Activated CD4-positive, alpha-beta T cell treated with anti-CD3 and anti-CD28 coated beads for 36 hours (primary cell): ENCODE measurements at places on chromosomes 12 and 14. TPM values are rescaled to one million over a fixed set of nuclear protein-coding genes. Genes with fewer than 3 reads are reported as not detected.

The LRP1-AS gene
- not detected for total RNA-seq

The GLTP gene
- 26.9 TPM for total RNA-seq

GRCh38 chr12:4434706-4435425, 10.7 kb downstream of the FGF6 start:
- no peak overlapping the region for H3K4me3 ChIP-seq
- H3K4me1 ChIP-seq: peaks cover 8% of the 10 kb centered on the region
- DNase-seq: no peak
- H3K27ac ChIP-seq: no peak overlapping the region

The SLC25A21 gene
- total RNA-seq: not detected

DNA sequence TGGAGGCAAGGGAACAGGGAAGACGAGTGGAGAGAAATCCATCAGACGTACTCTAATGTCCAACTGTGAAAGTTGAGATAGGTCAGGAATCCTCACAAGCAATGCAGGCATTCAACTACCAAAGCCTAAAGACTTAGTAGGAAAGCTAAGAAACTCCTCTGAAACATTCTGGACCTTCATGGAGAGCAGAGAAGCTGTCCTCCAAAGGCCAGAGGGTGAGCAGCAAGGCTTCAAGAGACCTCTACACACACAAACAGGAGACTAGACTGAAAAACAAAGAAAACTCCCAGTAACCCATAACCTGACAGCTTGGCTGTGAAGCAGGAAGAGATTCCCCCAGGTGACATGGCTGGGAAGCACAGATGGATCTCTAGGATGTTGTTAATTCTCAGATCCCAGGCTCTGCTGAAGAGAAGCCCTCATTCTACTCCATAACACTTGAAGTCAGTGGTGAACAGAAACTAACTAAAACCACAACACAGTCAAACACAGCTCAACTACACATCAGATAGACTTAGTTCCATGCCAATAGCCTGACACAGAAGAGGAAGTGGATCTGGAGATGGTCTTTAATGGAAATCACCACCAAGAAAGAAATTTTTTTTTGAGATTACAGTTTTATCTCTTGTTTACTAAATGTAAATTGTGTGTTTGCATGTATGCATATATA, 23.2 kb upstream of the LYZ start:
- no peak overlapping the region for H3K27ac ChIP-seq
- H3K36me3 ChIP-seq: no peaks in the 10 kb centered on the region
- DNase-seq: no peak
- H3K4me3 ChIP-seq: no peak overlapping the region
- H3K4me1 ChIP-seq: peaks cover 15% of the 10 kb centered on the region

The BICDL1 gene
- 106 TPM for total RNA-seq

DNA sequence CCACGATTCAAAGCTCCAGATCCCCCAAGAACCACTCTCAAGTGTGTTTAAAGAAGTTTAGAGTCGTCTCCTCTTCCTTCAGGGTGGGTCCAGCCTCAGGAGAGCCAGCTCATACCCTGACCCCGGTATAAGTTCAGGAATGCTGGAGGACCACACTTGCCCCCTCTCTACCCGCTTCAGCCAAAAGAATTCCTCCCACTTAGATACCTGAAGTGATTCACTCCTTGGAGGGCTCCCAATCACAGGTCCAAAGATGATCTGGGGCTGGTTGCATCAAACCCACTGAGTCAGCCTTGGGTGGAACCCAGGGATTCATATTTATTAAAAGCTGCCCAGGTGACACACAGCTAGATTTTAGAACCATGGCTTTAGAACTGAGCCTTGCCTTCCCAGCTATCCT, 133.5 kb upstream of the PARP11 start:
- no peak for DNase-seq
- no peak overlapping the region for H3K27ac ChIP-seq
- H3K36me3 ChIP-seq: no peaks in the 10 kb centered on the region
- no peak overlapping the region for H3K4me3 ChIP-seq
- no peaks in the 10 kb centered on the region for H3K4me1 ChIP-seq

- H3K4me1 ChIP-seq: no peaks in the 10 kb centered on the region
- no peak for DNase-seq
- H3K36me3 ChIP-seq: no peaks in the 10 kb centered on the region
- H3K4me3 ChIP-seq: no peak overlapping the region
Measured at GRCh38 chr14:88904864-88905263, 80.4 kb downstream of the TTC8 start.

DNA sequence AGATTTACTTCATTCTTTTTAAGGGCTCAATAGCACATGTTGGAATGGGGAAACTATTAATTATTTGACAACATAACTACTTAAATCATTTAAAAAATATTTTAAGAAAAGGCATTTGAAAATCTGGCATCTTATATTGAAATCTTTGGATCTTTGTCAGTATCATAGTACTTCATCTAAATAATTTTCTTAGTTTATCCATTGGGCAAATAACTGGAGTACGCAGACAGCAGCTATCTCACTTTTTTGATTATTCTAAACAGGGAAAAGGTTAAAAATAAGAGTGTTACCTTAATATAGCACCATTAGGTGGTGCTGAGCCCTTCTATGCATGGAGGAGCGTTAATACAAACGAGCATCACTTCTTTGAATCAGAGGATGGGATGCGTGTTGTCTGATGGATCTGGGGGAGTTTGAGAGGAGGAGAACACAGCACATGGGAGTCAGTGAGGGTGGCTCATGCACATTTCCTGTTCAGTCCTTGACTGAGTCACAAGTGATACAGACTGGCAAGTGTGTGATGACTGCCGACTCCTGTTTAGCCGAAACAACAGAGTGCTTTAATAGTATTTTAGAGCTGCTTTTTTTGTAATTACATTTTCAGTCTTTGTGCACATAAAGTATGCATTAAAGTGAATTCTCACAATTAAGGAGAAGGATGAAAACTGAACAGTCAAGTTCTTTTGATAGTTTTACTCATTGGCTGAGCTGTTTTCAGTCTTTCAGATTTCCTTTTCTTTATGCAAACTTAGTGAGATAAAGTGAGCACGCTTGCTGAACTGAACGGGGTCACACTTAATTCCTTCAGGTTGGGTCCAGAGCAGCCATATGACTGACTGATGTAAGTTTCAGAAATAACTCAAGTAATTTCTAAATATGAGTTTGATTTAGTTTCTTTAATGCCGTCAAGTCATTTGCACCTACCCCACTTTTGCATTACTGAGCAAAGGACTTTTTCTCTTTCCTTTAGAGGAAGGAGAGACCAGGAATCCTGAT, 92.7 kb downstream of the DIP2B start:
- no peaks in the 10 kb centered on the region for H3K27me3 ChIP-seq
- peak overlapping the region; percentile 90 for H3K27ac ChIP-seq
- peak overlapping the region; percentile 44 for H3K4me3 ChIP-seq
- H3K4me1 ChIP-seq: peaks cover 45% of the 10 kb centered on the region
- peak; percentile 78 for DNase-seq

The CLEC4C gene
- total RNA-seq: not detected

DNA sequence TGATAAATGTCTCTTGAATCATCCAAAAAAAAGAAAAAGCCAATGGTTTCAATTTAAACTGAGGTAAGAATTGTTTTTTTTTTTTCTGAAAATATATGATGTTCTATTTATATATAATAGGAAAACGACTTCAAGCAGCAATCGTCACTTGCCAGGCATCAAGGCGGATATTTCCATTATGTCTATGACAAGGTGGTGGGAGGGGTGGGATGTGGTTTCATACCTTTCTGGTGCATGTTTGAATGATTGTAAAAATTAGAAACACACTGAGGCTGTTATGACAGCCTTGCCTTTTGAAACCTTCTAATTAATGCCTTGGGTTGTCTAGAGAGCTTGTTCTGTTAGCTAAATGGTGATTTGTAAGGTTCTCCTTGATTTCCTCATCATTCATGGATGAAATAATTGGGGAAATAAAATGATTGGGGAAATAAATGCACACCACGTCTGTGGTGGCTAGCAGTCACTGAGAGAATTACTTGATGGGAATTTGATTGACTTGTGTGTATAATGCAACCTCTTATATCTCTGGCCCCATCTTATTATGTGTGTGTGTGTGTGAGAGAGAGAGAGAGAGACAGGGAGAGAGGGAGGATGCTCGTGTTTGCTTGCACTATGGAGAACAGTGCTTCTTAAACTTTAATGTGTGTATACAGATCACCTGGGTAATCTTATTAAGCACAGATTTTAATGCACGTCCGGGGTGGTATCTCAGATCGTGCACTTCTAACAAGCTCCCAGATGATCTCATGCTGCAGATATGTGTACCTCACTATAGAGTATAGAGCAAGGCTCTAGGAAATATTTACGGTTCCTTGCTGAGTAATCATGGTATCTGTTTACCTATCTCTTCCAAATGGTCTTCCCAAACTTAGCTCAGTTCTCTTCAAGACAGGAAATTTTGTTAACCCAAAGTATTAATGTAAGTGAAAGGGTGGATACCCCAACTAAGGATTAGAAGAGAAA, 502.6 kb downstream of the DIO2 start:
- no peaks in the 10 kb centered on the region for H3K4me1 ChIP-seq
- no peak overlapping the region for H3K4me3 ChIP-seq
- no peak for DNase-seq
